ENCODE measurements at places on chromosomes 13 and 19.

DNA sequence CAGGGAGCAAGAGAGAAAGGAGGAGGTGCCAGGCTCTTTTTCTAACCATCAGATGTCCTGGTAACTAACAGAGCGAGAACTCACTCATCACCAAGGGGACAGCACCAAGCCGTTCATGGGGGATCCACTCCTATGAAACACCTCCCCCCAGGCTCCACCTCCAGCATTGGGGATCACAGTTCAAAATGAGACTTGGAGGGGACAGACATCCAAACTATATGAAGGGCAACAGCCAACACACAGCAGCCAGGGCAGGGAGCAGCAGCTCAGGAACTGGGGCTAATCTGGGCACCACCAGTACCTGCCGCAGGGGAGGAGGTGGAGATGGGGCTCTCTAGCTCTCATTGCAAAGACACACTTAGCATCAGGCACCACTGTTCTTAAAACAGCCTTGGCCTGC is 34.3 kb upstream of the VSTM2B start:
- DNase-seq: no peak

- DNase-seq: no peak
Measured at GRCh38 chr13:109810761-109811510, 24.6 kb upstream of the IRS2 start.

- DNase-seq: no peak
Measured at GRCh38 chr13:110964229-110965037, 49.6 kb upstream of the ANKRD10 start.

DNA sequence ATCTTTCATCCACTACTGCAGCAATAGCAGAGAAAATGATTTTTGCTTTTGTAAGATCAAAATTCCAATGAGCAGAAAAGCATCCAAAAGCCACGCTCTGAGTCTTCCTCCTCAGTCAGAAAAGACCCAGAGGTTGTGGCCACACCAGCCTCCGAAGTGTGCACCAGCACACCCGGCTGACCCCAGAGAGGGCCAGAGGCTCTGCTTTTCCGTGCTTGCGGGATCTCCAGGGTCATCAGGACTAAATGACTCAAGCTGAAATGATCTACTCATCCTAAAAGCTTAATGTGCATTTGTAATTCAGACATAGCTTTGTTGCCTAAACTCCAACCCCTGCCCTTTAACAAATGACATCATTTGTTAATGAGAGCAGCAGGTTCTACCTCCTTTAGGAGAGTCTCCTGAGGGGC is 16.5 kb downstream of the RXFP2 start:
- no peak for DNase-seq

DNA sequence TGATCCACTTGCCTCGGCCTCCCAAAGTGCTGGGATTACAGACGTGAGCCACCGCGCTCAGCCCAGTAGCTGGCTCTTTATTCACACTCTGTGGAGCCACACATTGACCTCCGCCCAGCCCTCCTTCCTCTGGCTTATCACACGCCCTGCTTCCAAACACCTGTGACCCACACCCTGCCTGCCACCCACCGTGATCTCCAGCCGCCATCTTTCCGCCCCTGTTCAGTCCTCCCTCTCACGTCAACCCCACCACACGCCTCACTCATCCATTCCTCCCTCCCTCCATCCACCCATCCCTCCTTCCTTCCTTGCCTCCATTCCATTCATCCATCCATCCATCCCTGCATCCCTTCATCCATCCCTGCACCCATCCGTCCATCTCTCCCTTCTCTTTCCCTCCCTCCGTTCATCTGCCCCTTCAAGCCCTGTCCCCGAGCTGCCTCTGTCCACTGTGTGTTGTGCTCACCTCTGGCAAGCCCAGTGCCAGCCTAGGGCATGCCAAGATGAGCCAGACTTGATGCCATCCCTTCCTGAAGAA is 17.6 kb downstream of the ZNF296 start:
- no peak for DNase-seq

DNA sequence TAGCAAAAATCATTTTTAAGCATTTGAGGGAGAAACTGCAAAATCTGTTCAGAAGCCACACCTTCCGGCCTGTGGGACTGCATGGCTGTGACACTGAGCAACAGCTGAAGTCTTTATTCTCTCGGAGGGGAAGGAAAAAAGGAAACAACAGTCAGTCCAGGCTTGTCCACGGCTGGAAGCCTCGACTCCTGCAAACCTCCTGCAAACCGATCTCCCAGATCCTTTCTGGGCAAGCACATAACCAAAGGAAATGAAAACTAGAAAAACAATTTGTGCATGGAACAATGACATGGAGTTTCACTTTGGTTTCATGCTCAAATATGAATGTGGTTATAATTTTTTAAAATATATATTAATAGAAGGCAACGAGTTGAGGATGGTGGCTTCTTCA is 1.0 kb downstream of the COL4A1 start:
- no peak for DNase-seq

GRCh38 chr13:30742901-30743300 is 7.6 kb downstream of the ALOX5AP start:
- no peak for DNase-seq

DNA sequence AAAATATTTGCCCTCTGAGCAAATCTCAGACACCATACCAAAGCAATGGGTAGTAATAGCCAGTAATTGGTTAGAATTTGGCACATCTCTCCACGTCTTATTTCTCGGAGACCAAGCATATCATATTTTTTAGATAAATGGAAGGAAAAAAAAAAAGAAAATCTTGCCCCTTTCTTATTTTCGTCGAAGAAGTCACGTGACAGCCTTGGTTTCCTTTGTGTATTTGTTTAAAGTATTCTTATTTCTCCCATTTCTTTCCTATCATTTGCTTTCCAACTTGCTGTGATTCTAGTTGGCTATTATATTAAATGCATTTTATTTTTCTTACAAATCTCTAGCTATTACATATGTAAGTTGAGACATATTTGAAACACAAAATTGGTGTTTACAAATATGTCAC is 2155.9 kb downstream of the PCDH9 start:
- no peak for DNase-seq

GRCh38 chr19:18070181-18070580 is 16.6 kb downstream of the IL12RB1 start:
- no peak for DNase-seq

GRCh38 chr19:18894254-18895037 is 1.5 kb downstream of the CERS1 start:
- no peak for DNase-seq

GRCh38 chr13:23460309-23460708 is 26.8 kb upstream of the SACS start:
- no peak for DNase-seq
